ENCODE measurements at places on chromosomes 13 and 19.

DNA sequence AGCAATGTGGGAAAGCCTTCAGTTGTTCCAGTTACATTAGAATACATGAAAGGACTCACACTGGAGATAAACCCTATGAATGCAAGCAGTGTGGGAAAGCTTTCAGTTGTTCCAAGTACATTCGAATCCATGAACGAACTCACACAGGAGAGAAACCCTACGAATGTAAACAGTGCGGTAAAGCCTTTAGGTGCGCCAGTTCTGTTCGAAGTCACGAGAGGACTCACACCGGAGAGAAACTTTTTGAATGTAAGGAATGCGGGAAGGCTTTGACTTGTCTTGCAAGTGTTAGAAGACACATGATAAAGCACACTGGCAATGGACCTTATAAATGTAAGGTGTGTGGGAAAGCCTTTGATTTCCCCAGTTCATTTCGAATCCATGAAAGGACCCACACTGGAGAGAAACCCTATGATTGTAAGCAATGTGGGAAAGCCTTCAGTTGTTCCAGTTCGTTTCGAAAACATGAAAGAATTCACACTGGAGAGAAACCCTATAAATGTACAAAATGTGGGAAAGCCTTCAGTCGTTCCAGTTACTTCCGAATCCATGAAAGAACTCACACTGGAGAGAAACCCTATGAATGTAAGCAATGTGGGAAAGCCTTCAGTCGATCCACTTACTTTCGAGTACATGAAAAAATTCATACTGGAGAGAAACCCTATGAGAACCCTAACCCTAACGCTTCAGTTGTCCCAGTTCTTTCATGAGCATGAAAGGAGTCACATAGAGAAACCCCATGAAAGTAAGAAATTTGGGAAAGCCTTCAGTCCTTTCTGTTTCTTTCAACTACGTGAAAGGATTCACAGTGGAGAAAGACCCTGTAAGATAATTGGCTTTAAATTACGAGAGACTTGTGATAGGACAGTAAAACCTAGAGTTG lies 20.1 kb downstream of the ZNF627 start:
- DNase-seq, result no peak

GRCh38 chr19:49133621-49134454 lies 14.5 kb downstream of the PPFIA3 start:
- no peak for DNase-seq

- no peak for DNase-seq
These were observed 5.2 kb downstream of the POLRMT start for GRCh38 chr19:628168-628567.

- peak; percentile 89 for DNase-seq
These were observed at the start of gene LSR for GRCh38 chr19:35248310-35249145. LSR (plus strand) TSS chr19:35249002; CDS start chr19:35249023, 21 bp downstream.

DNA sequence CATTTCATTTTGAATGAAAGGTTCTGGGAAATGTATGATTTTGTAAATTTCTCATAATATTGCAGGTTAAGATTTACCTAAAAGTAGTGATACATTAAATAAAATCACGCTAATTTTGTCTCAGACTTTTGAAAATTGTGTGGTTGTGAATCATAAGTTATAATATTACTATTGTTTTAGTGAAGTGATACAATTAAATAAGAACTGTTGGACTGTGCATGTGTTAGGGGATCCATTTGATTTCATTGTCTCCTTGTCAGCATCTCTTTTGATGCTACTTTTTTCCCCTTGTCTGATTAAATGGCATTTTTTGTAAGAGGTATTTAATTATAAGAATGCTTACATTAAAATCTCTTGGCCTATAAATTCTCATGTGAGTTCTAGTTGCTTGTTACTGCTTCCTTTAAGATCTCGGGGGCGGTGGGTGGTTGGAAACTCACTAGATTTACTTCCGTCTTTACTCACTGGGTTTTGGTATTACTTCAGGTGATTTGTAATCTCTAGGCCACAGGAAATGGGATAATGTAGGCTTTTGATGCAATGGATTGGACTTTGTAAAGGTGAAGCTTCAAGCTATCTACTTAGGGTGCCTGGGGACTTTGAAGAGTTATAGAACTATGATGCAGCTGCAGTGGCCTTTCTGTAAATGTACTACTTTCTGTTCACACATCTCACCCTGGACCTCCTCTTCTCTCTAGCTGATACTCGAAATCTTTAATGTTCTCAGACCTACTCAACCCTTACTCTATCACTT lies 66.5 kb downstream of the PAN3 start:
- no peak for DNase-seq

- no peak for DNase-seq
These were observed 38.7 kb downstream of the BRCA2 start for GRCh38 chr13:32354040-32354439.

DNA sequence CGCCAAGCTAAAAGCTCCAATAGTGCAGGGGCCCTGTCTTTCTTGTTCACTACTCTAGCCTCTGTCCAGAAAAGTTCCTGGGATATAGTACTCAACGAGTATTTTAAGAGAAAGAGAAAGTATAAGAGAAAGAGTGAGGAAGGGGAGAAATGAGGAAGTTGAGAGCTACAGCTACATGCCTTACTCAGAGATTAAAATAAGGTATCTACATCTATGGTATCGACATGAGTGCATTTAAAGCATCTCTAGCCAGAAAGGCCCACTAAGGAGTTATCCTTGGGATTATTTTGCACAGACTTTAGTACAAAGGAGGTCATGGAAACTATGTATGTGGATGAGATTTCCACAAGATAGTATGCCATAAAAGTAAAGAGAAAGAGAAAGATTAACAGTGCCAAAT lies 28.5 kb downstream of the MYCBP2 start:
- no peak for DNase-seq

DNA sequence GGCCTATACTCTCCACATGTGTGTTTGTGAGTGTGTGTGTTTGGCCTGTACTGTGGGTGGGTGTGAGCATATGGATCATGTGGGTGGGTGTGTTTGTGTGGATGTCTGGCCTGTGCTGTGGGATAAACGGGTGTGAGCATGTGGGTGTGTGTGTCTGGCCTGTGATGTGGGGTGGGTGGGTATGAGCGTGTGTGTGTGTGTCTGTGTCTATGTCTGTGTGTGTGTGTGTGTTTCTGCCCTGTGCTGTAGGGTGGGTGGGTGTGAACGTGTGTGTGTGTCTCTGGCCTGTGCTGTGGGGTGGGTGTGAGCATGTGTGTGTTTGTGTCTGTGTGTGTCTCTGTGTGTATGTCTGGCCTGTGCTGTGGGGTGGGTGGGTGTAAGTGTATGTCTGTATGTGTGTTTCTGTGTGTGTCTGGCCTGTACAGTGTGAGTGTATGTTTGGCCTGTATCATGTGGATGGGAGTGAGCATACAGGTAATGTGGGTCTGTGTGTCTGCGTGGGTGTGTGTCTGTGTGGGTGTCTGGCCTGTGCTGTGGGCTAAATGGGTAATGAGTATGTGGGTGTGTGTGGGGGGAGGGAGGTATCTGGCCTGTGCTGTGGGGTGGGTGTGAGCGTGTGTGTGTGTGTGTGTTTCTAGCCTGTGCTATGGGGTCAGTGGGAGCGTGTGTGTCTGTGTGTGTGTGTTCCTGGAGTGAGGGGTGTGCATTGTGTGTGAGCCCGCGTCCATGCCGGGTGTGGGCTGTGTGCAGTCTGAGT lies 20.8 kb upstream of the KCTD15 start:
- no peak for DNase-seq

GRCh38 chr19:48170817-48171347 lies 402 bp downstream of the ZSWIM9 start:
- DNase-seq, result no peak

DNA sequence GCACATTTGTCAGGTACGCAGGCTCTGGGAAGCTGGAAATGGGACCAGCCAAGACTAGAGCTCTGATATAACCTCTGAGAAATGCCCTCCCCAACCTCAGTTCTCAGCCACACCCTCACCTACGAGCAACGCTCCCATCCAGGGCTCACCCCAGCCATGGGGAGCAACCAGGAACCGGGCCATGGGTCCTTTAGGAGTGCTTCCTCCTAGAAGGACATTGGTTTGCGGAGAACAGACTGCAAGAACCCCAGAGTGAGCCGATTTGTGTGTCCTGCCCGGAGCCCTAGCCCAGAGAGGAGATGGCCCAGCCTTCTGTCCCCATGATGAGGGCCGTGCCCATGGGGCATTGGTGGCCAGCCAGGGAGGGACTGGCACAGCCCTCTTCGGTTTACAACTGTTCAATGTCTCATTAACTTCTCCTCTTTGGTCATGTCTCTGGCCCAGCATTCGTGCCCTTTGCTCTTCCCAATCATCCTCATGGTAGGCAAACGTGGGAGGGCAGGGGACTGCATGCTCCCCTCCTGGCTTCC lies 32.9 kb upstream of the IGSF23 start:
- no peak for DNase-seq

- DNase-seq, result no peak
These were observed 5.4 kb downstream of the PNPLA6 start for GRCh38 chr19:7540761-7541474.
